Neural progenitor cell (in vitro differentiated cells): ENCODE measurements at places on chromosomes 4 and X. TPM values are rescaled to one million over a fixed set of nuclear protein-coding genes. Genes with fewer than 3 reads are reported as not detected.

The RHOXF2 gene
- not detected in 2 replicates for total RNA-seq

The LGI2 gene
- 0.56 and 0.99 TPM in 2 replicates for total RNA-seq

The HTRA3 gene
- total RNA-seq = 1.6 and 2.3 TPM in 2 replicates

The RAB40AL gene
- total RNA-seq = 0.31 TPM in 1 of 2 replicates, not detected in the other

The SOWAHD gene
- 0.50 TPM in 1 of 2 replicates, not detected in the other for total RNA-seq

The TBX22 gene
- total RNA-seq = 0.53 and 1.0 TPM in 2 replicates

The PAK3 gene
- 8.3 and 12.5 TPM in 2 replicates for total RNA-seq

The GRIA2 gene
- 0.07 TPM in 1 of 2 replicates, not detected in the other for total RNA-seq

The MTNR1A gene
- total RNA-seq = 0.43 and 1.6 TPM in 2 replicates

The SLC6A14 gene
- 0.04 TPM in 1 of 2 replicates, not detected in the other for total RNA-seq

DNA sequence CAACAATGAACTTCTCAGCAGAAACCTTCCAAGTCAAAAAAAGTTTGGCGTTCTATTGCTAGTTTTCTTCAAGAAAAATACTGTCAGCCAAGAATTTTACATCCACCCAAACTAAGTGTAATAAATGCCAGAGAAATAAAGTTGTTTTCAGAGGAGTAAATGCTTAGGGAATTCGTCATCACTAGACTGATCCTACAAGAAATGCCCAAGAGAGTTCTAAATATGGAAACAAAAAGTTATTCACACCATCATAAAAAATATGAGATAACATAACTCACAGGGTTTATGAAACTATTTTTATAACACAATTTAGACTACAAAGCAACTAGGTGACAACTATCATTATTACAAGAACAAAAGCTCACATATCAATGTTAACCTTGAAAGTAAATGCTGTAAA is 259.5 kb upstream of the GABRA2 start:
- no peaks in the 10 kb centered on the region for H3K36me3 ChIP-seq
- H3K27ac ChIP-seq = no peak overlapping the region
- no peaks in the 10 kb centered on the region for H3K4me1 ChIP-seq
- DNase-seq = no peak
- H3K4me3 ChIP-seq = no peak overlapping the region

DNA sequence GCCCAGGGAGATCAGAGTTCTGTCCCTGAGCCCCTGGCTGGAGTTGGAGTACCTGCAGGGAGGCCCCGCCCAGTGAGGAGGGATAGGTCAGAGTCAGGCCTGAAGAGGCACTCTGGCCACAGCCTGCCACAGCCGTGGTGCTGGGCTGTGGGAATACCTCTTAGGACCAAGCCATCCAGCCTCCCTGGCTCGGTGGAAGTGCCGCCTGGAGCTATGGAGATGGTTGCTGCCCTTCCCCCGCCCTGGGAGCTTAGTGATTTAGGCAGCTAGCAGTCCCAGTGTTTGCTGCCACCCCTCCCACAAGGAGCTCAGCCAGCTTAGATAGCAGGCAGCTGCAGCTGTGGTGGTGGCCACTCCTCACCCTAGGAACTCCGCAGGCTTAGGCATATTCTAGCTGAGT is 446.3 kb upstream of the GNPDA2 start:
- no peaks in the 10 kb centered on the region for H3K27me3 ChIP-seq
- no peaks in the 10 kb centered on the region for H3K36me3 ChIP-seq
- no peaks in the 10 kb centered on the region for H3K4me1 ChIP-seq
- DNase-seq = peak; percentile 33

DNA sequence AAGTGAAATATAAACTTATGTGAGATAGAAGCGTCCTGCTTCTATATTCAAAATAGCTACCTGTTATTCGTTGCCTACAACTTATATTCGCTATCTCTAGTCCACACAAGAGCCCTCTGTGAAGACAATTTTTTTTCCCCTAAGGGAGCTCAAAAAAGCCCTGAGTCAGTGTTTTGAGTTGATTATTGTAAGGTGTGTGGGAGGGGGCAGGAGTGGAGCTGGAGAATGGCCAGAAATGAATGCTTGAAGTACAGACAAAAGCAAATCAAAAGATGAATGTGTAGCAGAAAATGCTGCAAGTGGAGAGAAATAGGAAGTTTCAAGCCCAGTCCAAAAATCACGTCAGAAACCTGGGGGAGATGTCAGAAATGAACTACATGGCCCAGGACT is 655.0 kb upstream of the LCORL start:
- no peaks in the 10 kb centered on the region for H3K36me3 ChIP-seq
- DNase-seq = no peak
- no peak overlapping the region for H3K4me3 ChIP-seq
- no peaks in the 10 kb centered on the region for H3K4me1 ChIP-seq

DNA sequence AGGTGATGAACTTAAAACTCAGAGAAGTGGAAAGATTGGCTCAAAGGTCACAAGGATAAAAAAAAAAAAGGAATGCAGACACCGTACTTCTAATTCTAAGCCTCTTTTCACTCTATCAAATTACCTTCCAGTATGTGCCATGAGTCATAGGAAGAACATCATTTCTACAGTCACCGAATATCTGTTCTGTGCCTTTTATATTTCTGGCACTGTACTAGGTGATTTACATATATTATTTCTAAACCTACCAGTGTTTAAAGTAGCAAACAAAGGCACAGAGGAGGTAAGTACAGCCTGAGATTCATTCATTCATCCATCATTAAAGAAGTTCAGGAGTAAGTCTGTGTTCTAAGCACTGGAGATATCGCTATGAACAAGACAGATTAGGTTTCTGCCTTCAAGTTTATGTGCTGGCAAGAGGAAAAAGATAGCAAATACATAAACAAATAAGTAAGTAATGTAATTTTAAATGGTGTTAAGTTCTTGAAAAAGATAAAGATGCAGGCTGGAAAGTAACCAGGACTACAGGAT is 65.3 kb downstream of the PALLD start:
- no peaks in the 10 kb centered on the region for H3K27me3 ChIP-seq
- H3K4me3 ChIP-seq = no peak overlapping the region
- no peaks in the 10 kb centered on the region for H3K4me1 ChIP-seq
- no peak overlapping the region for H3K27ac ChIP-seq
- no peak for DNase-seq

- no peaks in the 10 kb centered on the region for H3K4me1 ChIP-seq
- H3K36me3 ChIP-seq = no peaks in the 10 kb centered on the region
- H3K4me3 ChIP-seq = no peak overlapping the region
Observed at GRCh38 chr4:132333724-132334047, 815.4 kb upstream of the PCDH10 start.

DNA sequence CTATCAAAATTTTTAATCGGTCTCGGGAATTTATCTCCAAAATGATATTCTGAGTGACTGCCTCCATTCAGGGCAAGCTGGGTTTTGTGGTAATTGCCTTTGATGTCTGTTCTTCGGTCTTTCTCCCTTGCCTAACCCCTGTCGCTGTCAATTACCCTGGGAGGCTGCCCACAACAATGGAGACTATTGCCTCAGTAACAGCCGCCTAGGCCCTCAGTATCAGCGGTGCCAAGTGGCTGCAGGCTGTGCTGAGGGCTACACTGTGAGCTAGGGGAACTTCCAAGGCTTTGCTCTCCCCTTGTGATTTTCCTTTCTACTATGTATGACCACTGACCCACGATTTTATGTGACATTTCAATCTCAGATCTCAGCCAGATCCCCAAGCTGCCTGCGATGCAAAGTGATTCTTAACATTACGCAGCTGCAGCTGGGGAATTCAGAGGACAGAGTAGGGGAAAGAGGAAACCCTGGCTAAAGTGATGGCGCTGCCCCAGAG is 36.3 kb upstream of the REST start:
- peak overlapping the region; percentile 20 for H3K4me3 ChIP-seq
- H3K36me3 ChIP-seq = no peaks in the 10 kb centered on the region
- DNase-seq = peak; percentile 86
- H3K4me1 ChIP-seq = peaks cover 26% of the 10 kb centered on the region

DNA sequence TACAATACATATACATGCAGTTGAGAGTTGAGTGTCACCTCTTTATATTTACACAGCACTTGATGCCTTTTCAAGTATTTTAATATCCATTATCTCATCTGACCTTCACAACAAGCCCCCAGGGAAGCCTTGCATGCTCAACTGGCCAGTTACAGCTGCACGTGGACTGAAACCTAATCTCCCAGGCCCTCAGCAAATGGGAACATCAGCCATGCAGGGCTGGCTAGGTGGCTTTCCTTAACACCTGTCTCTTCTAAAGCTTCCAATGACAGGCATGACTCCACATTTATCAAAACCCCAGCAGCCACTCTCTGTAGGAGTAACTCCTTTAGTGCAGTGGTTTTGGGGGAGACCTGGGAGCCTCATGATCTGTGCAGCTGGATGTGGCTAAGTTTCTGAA is 56.4 kb downstream of the PHKA2 start:
- no peaks in the 10 kb centered on the region for H3K27me3 ChIP-seq
- no peak for DNase-seq
- H3K36me3 ChIP-seq = no peaks in the 10 kb centered on the region
- no peaks in the 10 kb centered on the region for H3K4me1 ChIP-seq
- H3K27ac ChIP-seq = no peak overlapping the region

DNA sequence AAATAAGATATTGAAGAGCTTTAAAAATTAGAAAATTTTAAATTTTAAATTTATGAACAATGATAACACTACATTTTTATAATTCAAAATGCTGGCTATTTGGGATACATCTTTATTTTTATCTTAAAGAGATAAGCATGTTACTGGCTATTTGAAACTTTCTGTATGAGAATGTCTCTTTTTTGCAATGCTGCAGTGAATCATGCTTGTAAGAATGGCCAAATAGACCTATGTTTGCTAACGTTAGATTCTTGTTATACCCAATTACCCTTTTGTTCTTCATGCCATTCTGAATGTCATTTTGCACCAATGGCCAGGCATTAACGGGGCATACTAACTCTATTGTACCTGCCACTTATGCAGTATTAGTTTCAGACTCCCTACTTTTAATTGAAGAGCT is 49.5 kb downstream of the SLIT2 start:
- H3K4me1 ChIP-seq = no peaks in the 10 kb centered on the region
- H3K4me3 ChIP-seq = no peak overlapping the region
- H3K27ac ChIP-seq = no peak overlapping the region
- DNase-seq = no peak

DNA sequence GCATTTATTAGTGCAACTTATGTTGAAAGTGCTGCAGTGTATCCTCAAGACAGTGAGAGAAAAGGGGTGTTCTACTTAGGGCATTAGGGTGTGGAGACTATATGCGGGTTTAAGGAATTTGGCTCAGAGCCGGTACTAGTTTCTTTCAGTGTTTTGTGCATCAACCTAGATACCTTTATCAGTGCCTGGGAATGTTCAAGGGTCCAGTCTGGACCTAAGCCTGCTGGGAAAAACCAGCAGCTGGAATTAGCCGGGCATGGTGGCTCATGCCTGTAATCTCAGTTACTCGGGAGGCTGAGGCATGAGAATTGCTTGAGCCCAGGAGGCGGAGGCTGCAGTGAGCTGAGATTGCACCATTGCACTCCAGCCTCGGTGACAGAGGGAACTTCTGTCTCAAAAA is 7.4 kb downstream of the PHEX start:
- no peak overlapping the region for H3K27ac ChIP-seq
- no peak overlapping the region for H3K4me3 ChIP-seq
- H3K36me3 ChIP-seq = no peaks in the 10 kb centered on the region
- no peak for DNase-seq
- no peaks in the 10 kb centered on the region for H3K27me3 ChIP-seq
- no peaks in the 10 kb centered on the region for H3K4me1 ChIP-seq

- no peak for DNase-seq
- H3K4me3 ChIP-seq = no peak overlapping the region
- no peak overlapping the region for H3K27ac ChIP-seq
- no peaks in the 10 kb centered on the region for H3K27me3 ChIP-seq
Observed at GRCh38 chrX:94743478-94743877, 1069.5 kb downstream of the FAM133A start.

DNA sequence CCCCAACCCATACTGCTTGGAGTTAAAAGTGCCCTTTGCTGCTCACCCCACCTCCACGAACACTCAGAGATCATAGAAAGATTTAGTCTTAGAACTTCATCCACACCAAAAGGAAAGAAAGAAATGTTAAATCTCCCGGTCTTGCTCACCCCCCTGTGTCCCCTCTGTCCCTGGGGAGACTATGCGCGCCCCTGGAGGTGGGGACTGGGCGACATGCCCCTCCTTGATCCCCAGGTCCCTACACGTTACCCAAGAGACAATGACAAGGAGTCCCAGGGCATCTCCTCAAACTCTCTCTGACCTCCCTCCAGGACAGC is 620 bp downstream of the ITM2A start:
- no peaks in the 10 kb centered on the region for H3K4me1 ChIP-seq
- DNase-seq = no peak
- H3K27me3 ChIP-seq = peaks cover 11% of the 10 kb centered on the region

- no peak overlapping the region for H3K27ac ChIP-seq
- no peak for DNase-seq
- H3K27me3 ChIP-seq = no peaks in the 10 kb centered on the region
- no peaks in the 10 kb centered on the region for H3K36me3 ChIP-seq
Observed at GRCh38 chr4:71380788-71381187, 42.0 kb downstream of the SLC4A4 start.

DNA sequence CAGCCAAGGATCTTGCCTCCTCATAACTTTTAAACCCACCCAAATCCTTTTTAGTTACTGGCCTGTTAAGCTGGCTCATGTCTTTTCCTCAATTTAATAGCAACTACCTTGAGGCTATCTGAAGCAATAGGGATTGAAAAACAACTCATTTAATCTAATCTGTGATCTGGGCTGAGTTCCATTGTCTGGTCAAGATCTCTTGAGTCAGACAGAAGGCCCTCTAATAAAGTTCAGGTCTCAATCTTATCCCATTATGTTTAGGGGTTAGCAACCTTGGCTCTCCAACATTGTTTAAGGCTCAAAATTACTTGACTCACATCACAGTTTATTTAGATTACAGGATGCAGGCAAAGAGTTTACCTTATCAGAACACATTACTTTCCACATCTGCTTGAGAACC is 436.1 kb downstream of the ANKRD50 start:
- H3K27me3 ChIP-seq = no peaks in the 10 kb centered on the region
- no peak for DNase-seq
- H3K27ac ChIP-seq = no peak overlapping the region
- H3K4me3 ChIP-seq = no peak overlapping the region
- H3K4me1 ChIP-seq = peaks cover 7% of the 10 kb centered on the region

DNA sequence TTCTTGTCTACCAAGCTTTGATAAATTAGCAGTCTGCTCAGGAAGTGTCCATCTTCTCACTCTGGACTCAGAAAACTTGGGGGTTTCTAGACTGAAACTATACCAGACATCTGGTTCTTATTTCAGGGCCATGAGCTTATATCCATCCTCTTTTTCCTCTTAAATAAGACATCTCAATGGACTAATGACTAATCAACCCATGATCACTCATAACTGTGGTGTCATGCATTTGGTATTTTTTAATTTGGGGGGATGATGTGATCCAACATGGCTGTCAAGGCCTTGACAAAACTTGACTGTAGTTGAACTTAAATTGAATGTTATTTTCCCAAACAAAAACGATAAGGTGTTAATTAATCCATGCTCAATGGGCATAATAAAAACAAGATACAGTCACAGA is 87.8 kb downstream of the GPRASP3 start:
- no peaks in the 10 kb centered on the region for H3K36me3 ChIP-seq
- H3K27ac ChIP-seq = no peak overlapping the region
- no peak overlapping the region for H3K4me3 ChIP-seq
- H3K27me3 ChIP-seq = no peaks in the 10 kb centered on the region
- H3K4me1 ChIP-seq = no peaks in the 10 kb centered on the region

- no peaks in the 10 kb centered on the region for H3K4me1 ChIP-seq
- no peak overlapping the region for H3K27ac ChIP-seq
- no peaks in the 10 kb centered on the region for H3K36me3 ChIP-seq
- H3K4me3 ChIP-seq = no peak overlapping the region
- DNase-seq = peak; percentile 73
Observed at GRCh38 chrX:73855546-73855945, 292.5 kb downstream of the CHIC1 start.
